ENCODE measurements at places on chromosomes 7 and 10.

GRCh38 chr7:34675749-34676374 lies 17.8 kb downstream of the NPSR1 start:
- DNase-seq, result no peak

DNA sequence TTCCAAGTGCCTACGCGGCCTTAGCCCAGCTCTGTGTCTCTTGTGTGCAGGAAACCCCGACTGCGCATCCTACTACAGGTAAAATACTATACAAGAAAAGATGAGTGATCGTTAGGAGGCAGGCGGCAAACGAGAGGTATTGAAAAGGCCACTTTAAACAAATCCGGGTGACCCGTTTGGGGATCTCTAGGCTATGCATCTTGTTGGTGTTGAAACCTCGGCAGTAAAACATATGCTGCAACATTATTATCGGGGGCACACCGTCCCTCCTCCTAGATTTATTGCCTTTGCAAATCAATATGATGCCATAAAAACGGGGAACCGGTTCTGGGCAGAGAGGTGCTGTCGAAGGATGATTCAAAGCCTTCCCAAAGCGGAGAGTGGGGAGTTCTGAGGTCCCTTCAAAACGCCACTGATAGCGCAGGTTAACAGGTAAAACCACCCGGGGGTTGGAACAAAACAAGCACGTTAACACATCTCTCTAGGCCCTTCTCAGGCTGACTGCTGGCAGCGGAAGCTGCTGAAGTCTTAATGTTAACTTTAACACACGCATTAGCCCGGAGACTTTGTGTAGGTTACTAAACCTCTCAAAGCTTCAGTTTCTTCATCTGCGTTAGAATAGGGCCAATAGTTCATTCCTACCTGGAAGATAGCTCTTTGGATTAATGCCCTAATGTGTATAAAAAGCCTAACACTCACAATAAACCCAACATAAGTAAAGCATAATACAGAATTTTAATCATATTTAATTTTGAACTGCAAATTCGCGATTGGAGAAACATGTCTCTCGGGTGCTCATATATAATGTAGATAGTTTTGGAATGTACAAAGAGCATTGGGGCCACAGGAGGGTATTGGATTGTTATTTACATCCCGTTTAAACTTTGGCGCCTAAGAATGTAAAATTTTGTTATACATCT lies 2.6 kb upstream of the TBX20 start:
- no peak for DNase-seq

DNA sequence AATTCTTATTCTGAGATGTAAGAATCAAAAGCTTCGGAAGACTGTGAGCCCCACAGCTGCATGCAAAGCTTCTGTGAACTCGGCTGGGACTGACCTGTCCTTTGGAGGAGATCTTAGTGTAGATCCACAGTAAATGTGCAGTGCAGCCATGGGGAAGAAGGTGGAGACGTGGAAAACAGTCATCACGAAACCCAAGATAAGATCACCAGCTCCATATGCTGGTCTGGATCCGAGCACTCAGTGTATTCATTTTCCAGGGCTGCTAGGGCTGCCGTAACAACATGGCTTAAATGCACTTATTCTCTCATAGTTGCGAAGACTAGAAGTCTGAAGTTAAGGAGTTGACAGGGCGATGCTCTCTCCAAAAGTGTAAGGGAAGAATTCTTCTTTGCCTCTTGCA lies 143.0 kb upstream of the TCF7L2 start:
- no peak for DNase-seq

DNA sequence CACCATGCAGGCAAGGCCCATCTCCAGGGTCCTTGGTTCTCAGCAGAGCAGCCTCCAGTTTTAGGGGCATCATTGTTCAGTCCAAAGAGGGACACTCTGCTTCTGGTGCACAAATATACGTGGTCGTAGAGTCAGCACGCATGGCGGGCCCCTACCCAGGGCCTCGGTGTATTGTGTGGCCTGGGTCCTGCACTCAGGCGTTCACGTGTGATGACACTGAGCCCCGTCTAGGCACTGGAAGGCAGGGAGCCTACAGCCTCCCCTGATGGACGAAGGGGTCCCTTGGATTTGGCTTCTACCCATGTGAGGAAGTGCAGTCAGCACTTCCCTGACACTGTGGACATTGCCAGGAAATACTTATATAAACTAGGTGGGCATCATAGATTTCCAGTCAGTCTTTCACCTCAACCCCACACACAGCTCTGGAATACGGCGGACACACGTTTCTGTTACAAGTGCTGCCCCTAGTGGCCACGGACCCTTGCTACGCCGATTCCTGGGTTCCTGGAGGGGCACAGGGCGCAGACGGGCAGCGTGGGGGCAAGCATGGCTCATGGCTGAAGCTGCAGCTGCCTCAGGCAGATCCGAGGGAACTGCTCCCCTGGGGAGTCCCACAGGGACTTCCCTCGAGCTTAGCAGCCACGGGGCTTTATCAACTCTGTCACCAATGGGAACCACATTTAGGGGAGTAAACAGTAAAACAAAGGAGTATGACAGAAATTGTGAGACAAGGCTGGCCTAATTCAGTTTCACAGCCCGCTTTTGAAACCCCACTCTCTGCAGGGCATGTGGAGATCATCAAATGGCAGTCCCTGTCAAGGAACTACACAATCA lies 25.4 kb downstream of the AIFM2 start:
- DNase-seq, result no peak

DNA sequence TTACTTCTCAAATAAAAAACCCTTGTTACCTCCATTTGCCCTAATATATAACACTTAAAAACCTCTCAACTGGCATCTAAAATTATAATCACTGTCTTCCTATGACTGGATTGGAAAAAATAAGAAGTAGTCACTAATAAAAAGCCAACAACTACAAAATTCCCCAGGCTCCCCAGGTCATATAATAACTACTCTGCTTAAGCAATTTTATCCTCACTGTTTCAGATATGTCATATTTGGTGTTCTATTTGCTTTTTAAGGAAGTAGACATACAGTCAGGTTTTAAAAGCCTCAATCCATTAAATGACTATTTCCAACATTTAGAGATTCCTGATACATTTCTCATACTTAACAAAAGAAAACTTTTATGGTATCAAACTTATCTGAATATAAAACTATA lies 2.4 kb downstream of the H2AZ2 start:
- no peak for DNase-seq

- DNase-seq, result no peak
Observed at GRCh38 chr7:3367261-3367660, 66.2 kb downstream of the SDK1 start.

- peak; percentile 45 for DNase-seq
Observed at GRCh38 chr7:134031835-134032617, 95.1 kb upstream of the LRGUK start.

DNA sequence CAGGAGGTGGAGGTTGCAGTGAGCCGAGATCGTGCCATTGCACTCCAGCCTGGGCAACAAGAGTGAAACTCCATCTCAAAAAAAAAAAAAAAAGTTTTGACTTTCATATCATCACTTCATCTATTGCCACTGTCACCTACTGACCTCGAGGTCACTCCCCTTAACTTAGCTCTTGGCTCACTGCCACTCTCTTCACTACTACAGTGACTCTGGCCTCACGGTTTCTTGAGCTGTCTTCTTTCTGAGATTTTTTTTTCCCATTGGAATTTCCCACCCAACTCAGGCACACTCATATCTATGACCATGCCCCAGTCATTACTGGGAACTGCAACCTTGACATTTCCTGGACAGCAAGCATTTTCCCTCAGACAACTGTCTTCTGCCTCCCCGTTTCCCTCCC lies 42.6 kb upstream of the C7orf33 start:
- no peak for DNase-seq

GRCh38 chr10:1153251-1153763 lies 97.1 kb downstream of the WDR37 start:
- DNase-seq, result peak; percentile 2

GRCh38 chr10:124035928-124036558 lies 57.4 kb downstream of the CHST15 start:
- DNase-seq, result peak; percentile 38

GRCh38 chr7:22117222-22117621 lies 171.5 kb upstream of the CDCA7L start:
- DNase-seq, result no peak

- no peak for DNase-seq
Observed at GRCh38 chr7:1144269-1144771, 15.7 kb downstream of the ZFAND2A start.

- DNase-seq, result no peak
Observed at GRCh38 chr10:100894589-100895294, 18.0 kb upstream of the SLF2 start.

- no peak for DNase-seq
Observed at GRCh38 chr7:114715907-114716306, 206.0 kb upstream of the MDFIC start.

DNA sequence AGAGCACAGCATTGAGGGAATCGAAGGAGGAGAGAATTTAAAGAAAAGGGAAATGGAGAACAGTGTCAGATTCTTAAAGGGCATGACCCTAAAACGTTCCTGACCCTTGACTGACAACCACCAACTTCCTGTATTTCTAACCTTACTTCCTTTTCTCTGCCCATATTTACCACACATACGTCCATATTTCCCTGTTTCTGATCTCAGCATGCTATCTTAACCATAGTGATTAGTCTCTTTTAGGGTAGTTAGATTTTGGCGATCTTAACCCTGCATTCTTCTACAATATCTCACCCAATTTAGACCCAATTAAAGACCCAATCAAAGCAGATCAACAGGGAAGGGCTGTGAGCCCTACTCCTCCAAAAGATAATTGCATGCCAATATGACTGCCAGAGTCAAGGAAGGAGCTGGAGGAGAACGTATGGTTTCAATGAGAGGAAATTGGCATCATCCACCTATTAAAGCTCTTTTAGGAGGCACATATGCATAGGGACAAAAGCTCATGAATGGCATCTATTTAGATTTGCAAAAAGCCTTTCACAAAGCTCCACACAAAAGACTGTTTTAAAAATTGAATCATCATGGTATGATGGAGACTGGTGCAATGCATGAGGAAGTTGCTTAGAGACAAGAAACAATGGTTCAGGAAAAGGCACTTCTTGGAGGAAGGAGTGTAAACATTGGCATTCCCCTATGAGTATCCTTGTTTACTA lies 49.0 kb upstream of the ARHGAP12 start:
- no peak for DNase-seq

- DNase-seq, result no peak
Observed at GRCh38 chr10:58967551-58968388, 208.7 kb upstream of the PHYHIPL start.

DNA sequence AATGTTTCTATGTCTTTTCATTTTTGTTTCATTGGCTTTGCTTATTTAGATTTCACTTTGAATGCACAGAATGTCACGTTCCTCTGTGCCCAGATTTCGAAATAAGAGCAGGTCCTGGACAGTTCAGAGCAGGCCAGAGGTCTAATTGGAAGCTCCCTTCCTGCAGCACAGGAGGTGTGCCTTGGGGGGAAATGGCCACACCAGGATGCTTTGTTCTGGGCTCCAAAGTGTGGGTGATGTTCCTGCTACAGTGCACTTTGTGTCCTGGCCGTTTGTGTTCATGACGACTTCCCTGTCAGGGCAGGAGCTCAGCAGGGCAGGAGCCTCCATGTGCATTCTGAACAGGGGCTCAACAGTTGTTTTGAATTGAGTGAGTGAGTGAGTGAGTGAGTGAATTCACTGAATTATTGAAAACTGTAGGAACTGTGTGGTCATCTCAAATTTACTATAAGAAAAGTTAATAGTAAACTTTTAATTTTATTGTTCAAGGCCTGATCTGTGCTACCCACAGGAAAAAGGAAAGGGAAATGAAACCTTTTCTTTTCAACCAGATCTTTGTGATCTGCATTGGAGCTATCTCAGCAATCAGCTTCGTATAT lies 109.5 kb upstream of the GJD4 start:
- no peak for DNase-seq

GRCh38 chr7:55423891-55424290 lies 58.8 kb downstream of the LANCL2 start:
- DNase-seq, result no peak

DNA sequence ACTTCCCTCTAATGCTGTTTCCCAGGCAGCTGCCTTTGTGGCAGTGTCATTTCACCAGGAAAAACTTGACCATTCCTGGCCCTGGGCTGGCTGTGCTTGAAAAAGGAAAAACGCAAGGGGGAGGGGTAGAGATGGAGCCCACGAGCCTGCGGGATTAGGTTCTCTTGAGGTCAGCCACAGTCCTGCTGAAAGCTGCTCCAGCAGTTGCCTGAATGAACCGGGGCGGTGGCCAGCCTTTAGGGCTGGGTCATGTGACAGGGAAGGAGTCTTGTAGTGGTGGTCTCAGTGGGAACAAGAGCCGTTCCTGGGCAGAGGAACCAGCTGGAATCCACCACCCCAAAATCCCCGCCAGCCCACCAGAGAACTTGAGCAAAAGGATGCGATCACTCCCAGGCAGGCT lies 51.2 kb upstream of the LRRC4 start:
- DNase-seq, result no peak

DNA sequence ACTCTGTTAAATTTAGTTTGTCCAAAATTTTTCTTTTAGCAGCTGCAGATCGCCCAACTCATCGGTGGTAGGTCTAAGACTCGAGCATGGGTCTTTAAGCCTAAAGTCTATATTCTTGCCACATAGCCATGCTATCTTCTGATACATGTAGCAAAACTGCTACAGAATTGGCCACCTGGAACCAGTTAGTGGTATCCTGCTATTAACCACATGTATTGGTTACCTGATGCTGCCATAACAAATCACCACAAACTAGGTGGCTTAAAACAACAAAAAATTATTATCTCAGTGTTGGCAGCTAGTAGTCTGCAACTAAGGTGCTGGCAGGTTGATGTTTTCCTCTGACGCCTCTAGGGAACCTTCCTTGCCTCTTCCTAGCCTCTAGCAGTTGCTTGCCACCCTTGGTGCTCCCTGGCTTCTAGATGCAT lies 96.7 kb upstream of the PIK3CG start:
- no peak for DNase-seq

DNA sequence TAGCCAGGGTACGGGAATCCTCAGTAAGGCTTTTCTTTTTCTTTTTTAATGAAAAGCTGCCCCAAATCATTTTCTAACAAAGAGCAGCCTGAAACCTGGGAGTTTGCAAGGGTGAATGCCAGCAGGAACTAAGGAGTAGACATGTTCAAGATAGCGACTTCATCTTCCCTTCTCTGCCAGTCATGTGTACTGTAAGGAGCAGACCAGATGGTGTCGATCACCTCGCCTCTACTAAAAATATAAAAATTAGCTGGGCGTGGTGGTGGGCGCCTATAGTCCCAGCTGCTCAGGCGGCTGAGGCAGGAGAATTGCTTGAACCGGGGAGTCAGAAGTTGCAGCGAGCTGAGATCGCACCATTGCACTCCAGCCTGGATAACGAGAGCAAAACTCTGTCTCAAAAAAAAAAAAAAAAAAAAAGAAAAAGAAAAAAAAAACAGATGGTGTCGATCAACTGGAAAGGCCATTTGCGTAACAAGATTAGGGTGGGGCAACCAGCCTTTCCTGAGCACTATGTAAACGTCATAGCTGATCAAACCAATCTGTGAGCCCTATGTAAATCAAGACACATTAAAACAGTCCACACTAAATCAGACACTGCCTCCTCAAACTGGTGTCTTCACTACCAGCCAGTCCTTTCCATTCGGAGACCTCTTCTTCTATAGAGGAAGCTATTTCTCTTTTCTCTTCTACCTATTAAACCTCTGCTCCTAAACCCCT lies 33.8 kb downstream of the NOLC1 start:
- no peak for DNase-seq

All from T-cell (primary cell).